Activated CD8-positive, alpha-beta T cell treated with anti-CD3 and anti-CD28 coated beads for 36 hours (primary cell): ENCODE measurements at places on chromosomes 13 and 19. TPM values are rescaled to one million over a fixed set of nuclear protein-coding genes. Genes with fewer than 3 reads are reported as not detected.
A peak's percentile ranks its signal among the peaks of the same experiment; 100 is the strongest.

TMEM272 gene
- 0.18 TPM for total RNA-seq

GRCh38 chr13:106499113-106499512 is 36.3 kb downstream of the EFNB2 start:
- H3K36me3 ChIP-seq, result no peaks in the 10 kb centered on the region
- no peak for DNase-seq
- no peak overlapping the region for H3K4me3 ChIP-seq
- H3K27me3 ChIP-seq, result peaks cover 44% of the 10 kb centered on the region

GRCh38 chr19:11821474-11822109 is 7.5 kb downstream of the ZNF440 start:
- no peak overlapping the region for H3K27ac ChIP-seq
- peaks cover 15% of the 10 kb centered on the region for H3K4me1 ChIP-seq
- no peaks in the 10 kb centered on the region for H3K27me3 ChIP-seq
- DNase-seq, result peak; percentile 11
- H3K4me3 ChIP-seq, result no peak overlapping the region

DNA sequence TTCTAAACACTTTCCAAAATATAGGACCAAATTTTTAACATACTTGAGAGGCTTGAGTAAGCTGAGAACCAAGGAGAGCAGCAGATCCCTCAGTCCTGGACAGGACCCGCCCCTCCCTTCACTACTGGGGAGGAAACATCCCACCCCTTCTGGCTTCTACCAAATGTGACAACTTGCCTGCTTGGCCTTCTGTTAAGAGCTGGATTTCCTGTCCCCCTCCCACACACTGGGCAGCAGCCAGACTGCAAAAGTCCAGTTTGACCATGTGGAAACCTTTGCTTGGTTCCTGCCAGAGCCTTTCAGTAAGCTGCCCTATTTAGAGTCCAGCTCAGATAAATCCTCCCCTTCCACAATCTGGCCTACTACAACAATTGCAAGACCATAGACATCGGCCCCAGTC is 84.3 kb downstream of the FGF14 start:
- peaks cover 2% of the 10 kb centered on the region for H3K4me1 ChIP-seq
- H3K4me3 ChIP-seq, result no peak overlapping the region
- no peaks in the 10 kb centered on the region for H3K36me3 ChIP-seq
- no peak for DNase-seq
- H3K27ac ChIP-seq, result no peak overlapping the region
- H3K27me3 ChIP-seq, result peaks cover 4% of the 10 kb centered on the region

- H3K4me3 ChIP-seq, result no peak overlapping the region
- H3K4me1 ChIP-seq, result peaks cover 13% of the 10 kb centered on the region
- no peaks in the 10 kb centered on the region for H3K27me3 ChIP-seq
- peaks cover 29% of the 10 kb centered on the region for H3K36me3 ChIP-seq
These were observed 120.1 kb downstream of the RGCC start for GRCh38 chr13:41577436-41577835.

DNA sequence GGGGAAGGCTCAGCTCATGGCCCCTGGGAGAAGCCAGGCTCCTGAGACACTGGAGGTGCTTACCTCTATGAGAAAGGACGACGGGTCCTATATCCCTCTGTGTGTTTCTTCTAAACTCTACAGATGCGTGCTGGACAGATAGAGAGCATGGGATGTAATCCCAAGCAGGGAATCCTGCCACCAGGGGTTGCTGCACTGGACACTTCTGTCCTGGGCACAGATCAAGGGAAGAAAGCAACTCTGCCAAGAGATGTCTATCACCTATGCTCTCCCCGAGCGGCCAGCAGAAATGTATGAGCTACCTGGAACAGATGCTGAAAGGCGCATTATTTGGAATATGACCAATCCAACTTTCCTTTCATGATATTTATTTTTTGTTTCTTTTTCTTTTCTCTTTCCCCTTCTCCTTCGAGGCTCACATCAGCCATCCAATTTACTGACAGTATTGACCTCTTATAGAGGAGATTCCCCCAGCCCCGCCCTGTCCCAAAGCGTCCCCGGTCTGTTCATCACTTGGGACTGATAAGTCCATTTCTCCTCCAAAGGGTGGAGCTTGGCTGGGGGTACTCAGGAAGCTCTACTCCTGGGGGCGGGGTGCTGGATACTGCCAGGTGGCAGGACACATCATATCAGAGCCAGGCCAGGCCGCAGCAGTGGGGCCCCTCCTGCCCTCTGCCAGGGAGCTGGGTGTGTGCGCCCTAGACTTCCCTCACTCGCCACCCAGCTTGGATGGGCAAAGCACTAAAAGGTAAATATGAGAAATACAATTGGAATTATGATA is 34.2 kb downstream of the TSHZ3 start:
- peaks cover 10% of the 10 kb centered on the region for H3K27me3 ChIP-seq
- no peak overlapping the region for H3K4me3 ChIP-seq
- DNase-seq, result no peak
- H3K36me3 ChIP-seq, result no peaks in the 10 kb centered on the region
- peaks cover 4% of the 10 kb centered on the region for H3K4me1 ChIP-seq
- H3K27ac ChIP-seq, result no peak overlapping the region

DKKL1 gene
- not detected for total RNA-seq

DNA sequence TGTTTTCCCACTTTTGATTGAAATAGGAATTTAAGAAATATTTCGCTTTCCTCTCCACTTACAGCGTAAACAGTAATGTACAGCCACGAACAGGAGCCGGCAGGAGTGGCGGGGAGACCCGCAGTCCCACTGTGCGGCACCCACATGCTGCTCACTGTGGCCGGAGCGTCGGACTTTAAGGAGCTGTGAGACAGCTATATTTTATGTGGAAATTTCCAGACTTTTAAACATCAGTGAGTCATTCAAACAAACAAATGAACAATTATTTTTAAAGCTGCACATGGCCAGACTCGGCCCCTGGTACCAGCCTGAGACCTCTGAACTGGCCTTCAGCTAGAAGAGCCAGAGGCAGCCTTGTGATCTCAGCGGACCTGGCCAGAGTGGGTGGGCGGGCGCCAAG is 52.5 kb downstream of the CRYL1 start:
- H3K4me1 ChIP-seq, result peaks cover 39% of the 10 kb centered on the region
- no peak overlapping the region for H3K27ac ChIP-seq
- no peak for DNase-seq
- H3K27me3 ChIP-seq, result no peaks in the 10 kb centered on the region
- no peak overlapping the region for H3K4me3 ChIP-seq

DNA sequence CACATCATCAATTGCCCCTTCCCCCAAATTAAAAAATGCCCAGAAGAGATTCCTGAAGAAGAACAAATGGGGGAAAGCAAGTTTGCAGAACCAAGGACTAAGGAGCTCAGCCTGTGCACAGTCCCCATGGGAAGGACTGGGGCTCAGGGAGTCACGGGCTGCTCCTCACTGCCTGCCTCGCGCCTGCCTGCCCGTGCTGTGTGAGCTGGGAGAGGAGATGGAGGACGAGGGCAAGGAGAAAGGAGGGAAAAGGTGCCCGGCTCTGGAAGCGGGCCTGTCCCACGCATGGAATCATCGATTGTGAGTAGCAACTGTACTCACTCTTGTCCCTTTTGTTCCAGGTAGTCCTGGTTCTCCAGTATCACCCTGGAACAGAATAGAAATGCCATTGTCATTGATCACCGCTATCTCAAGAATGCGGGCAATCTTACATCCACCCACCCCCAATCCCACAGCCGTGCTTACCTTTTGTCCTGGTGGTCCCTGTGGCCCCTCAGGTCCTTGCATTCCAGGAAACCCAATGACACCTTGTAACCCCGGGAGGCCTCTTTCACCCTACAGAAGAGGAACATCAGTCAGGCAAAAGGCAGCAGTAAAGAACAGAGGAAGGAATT is 93.4 kb downstream of the COL4A1 start:
- peaks cover 4% of the 10 kb centered on the region for H3K27me3 ChIP-seq
- DNase-seq, result no peak
- H3K4me1 ChIP-seq, result no peaks in the 10 kb centered on the region
- no peak overlapping the region for H3K4me3 ChIP-seq

- peaks cover 5% of the 10 kb centered on the region for H3K4me1 ChIP-seq
- H3K27ac ChIP-seq, result no peak overlapping the region
- peaks cover 33% of the 10 kb centered on the region for H3K36me3 ChIP-seq
- no peak overlapping the region for H3K4me3 ChIP-seq
- no peaks in the 10 kb centered on the region for H3K27me3 ChIP-seq
These were observed 12.6 kb downstream of the QPCTL start for GRCh38 chr19:45705115-45705514.

DNA sequence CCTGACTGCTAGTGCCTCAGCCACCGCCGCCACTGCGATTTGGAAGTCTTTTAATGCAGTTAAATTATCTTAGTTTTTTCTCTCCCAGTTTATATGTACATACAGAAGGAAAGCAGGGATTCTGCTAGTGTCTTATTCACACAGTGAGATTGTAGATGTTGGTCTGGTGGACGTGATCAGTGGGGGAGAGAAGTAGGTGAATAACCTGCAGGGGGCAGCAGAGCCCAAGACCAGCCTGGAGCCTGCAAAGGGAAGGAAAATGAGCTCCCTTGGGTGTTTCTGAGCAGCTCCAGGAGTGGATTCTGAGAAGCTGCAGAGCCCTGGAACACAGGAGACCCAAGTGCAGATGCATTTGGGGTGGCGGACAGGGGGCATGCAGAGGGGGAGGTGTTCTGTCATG is 26.3 kb downstream of the ZNF844 start:
- H3K27ac ChIP-seq, result no peak overlapping the region
- peak; percentile 88 for DNase-seq
- peak overlapping the region; percentile 24 for H3K4me3 ChIP-seq
- peaks cover 5% of the 10 kb centered on the region for H3K27me3 ChIP-seq

- no peaks in the 10 kb centered on the region for H3K4me1 ChIP-seq
- H3K27me3 ChIP-seq, result no peaks in the 10 kb centered on the region
- no peak for DNase-seq
- peaks cover 2% of the 10 kb centered on the region for H3K36me3 ChIP-seq
- no peak overlapping the region for H3K4me3 ChIP-seq
These were observed 78.1 kb downstream of the LNX2 start for GRCh38 chr13:27542220-27542619.

ZIC5 gene
- not detected for total RNA-seq
